Adrenal gland (tissue), 19 donors: ENCODE measurements at places on chromosomes 4 and X. TPM values are rescaled to one million over a fixed set of nuclear protein-coding genes. Genes with fewer than 3 reads are reported as not detected.

The STAG2 gene
- total RNA-seq: 70.1 TPM

The ATP1B4 gene
- not detected for total RNA-seq

The CFAP47 gene
- total RNA-seq: not detected

The IL2 gene
- total RNA-seq: not detected

DNA sequence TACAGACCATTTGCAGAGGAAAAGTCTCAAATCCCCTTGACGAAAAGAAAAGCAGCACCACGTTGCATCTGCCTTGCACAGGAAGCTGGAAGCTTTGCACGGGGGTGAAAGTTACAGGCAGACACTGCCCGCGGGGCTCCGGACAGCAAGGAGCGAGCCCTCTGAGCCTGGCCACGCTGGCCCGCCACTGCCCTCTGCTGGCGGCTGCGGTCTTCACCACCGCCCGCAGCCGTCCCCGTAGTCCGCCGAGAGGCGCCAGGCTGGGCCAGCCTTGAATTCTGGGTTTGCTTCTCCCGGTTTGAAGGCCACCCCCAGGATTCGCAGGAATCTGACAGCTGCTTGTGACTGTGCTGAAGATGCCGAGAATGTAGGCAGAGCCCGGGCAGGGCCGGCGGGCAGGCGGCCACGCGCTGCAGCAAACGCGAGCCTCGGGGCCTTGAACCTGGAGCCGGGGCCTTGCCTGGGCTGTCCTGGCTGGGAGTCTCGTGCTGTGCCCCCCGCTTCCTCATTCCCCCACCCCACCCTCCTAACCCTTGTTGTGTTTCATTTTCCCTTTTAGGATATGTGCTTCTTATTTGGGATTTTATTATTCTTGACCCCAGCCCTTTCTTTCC lies 49.2 kb downstream of the ENPP6 start:
- no peak overlapping the region for H3K4me3 ChIP-seq
- H3K36me3 ChIP-seq: no peaks in the 10 kb centered on the region
- H3K4me1 ChIP-seq: no peaks in the 10 kb centered on the region
- DNase-seq: peak; percentile 78
- H3K27ac ChIP-seq: no peak overlapping the region

The SSX4 gene
- not detected for total RNA-seq

The POLN gene
- 1.9 TPM for total RNA-seq

The DUX4 gene
- total RNA-seq: not detected

The PNMA3 gene
- 3.9 TPM for total RNA-seq

DNA sequence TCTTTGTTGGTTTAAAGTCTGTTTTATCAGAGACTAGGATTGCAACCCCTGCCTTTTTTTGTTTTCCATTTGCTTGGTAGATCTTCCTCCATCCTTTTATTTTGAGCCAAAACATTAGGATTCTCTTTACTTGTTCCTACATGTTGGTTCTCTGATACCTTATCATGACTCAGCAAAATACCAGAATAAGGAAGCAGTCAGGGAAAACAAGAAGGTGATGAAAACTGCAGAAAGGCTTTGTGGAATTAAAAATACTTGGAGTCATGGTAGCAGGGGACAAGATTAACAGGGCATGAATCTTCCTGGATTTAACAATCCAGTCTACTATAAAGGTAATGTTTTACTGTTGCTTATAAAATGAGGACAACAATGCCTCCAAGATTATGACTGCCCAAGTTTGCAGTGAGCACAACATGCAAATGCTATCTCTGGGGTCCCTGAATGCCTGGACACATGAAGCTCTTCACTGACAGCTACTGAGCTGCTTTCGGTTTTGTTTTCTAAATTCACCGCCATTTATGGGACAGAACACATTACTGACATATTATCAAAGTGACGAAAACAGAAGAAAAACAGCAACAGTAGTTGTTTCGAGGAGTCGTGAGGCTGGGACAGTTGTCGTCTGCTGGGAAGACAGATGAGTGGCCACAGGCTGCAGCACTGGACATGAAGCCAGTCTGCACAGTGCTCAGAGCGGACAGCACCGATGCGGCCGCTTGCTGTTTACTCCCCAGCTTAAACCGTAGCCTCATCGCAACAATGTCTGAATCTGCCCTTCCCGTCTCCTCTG lies 174.5 kb upstream of the DKK2 start:
- peak overlapping the region; percentile 23 for H3K4me3 ChIP-seq
- H3K4me1 ChIP-seq: no peaks in the 10 kb centered on the region

DNA sequence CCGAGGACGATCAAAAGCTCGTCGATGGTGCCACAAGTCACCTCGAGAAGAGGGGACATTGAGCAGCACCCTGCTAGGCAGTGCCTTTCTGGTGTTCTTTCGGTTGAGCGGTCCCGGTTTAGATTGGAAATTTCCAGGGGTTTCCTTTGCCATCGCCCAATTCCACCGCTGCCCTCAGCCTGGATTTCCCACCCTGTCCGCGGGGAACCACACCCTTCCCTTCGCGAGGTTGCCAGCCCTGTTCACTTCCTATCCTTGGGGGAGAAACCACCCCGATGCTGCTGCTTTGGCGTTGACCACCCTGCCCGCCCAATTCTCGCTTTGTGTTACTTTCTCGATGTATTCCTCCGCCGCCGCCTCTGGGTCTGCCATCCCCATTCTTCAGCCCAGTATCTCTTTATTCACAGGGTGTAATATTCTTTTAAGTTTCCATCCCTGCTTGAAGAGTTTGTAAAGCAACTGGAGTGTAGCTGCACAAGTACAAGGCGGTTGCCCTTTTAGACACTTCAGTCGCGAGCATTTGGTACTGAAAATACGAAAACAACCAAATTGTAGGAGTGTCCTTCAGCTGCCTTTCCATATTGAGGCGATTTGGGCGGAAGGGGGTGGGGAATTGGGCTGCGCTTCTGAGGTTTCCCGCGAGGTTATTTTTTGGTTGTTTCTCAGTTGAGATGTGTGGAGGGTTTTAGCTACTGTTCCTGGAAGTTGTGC lies 1.1 kb downstream of the OGT start:
- peak overlapping the region; percentile 59 for H3K4me3 ChIP-seq
- H3K27ac ChIP-seq: peak overlapping the region; percentile 90
- no peaks in the 10 kb centered on the region for H3K27me3 ChIP-seq
- H3K4me1 ChIP-seq: peaks cover 7% of the 10 kb centered on the region
- DNase-seq: peak; percentile 62
- no peaks in the 10 kb centered on the region for H3K36me3 ChIP-seq

The FMR1NB gene
- not detected for total RNA-seq

The CSAG2 gene
- not detected for total RNA-seq

- DNase-seq: no peak
- no peaks in the 10 kb centered on the region for H3K4me1 ChIP-seq
- no peak overlapping the region for H3K27ac ChIP-seq
- no peaks in the 10 kb centered on the region for H3K27me3 ChIP-seq
Measured at GRCh38 chrX:113157496-113157895, 316.9 kb upstream of the AMOT start.

The FRMD7 gene
- total RNA-seq: not detected

The DMRTC1 gene
- 0.36 TPM for total RNA-seq

DNA sequence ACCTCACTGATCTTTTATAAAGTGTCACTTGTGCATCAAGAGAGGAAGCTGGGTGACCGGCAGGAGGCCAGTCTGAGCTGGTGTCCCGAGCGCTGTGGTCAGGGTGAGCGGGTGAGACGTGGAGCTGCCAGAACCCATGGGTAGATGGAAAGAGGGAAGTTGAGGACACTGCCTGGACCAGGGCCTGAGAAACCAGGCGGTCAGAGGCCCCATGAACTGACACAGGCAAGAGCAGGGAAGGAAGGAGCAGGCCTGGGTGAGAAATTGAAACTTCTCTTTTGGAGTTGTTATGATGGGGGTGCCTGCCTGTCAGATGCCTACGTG lies 192.6 kb downstream of the AFAP1 start:
- H3K27me3 ChIP-seq: no peaks in the 10 kb centered on the region
- H3K4me1 ChIP-seq: no peaks in the 10 kb centered on the region
- no peak overlapping the region for H3K4me3 ChIP-seq

GRCh38 chr4:828641-829271 lies 2.8 kb upstream of the CPLX1 start:
- no peak overlapping the region for H3K27ac ChIP-seq
- H3K27me3 ChIP-seq: no peaks in the 10 kb centered on the region
- H3K4me1 ChIP-seq: peaks cover 6% of the 10 kb centered on the region

DNA sequence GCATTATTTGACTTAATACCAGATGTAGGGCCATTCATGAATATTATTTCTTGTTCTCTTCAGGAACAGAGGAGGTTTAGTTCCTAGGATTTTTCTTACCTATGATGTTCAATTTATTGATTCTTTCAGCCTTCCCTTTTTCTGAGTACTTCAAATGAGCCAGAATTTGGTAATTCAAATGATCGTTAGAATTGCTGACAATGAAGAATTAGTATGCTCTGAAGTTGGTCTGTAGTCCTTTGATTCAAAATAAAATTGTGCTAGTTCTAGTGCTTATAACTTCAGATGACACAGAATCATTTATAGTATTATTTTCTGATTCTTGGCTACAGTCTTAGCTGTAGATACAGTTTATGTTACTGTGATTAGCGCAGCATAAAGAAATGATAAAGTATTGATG lies 35.2 kb upstream of the WDR17 start:
- no peaks in the 10 kb centered on the region for H3K27me3 ChIP-seq
- H3K4me1 ChIP-seq: no peaks in the 10 kb centered on the region
- DNase-seq: no peak
- no peak overlapping the region for H3K4me3 ChIP-seq
